ENCODE measurements at places on chromosomes 11 and 22.

GRCh38 chr22:48636746-48637145, 1190.9 kb downstream of the BRD1 start:
- no peak for DNase-seq

GRCh38 chr11:76244316-76244851, 38.1 kb upstream of the WNT11 start:
- no peak for DNase-seq

DNA sequence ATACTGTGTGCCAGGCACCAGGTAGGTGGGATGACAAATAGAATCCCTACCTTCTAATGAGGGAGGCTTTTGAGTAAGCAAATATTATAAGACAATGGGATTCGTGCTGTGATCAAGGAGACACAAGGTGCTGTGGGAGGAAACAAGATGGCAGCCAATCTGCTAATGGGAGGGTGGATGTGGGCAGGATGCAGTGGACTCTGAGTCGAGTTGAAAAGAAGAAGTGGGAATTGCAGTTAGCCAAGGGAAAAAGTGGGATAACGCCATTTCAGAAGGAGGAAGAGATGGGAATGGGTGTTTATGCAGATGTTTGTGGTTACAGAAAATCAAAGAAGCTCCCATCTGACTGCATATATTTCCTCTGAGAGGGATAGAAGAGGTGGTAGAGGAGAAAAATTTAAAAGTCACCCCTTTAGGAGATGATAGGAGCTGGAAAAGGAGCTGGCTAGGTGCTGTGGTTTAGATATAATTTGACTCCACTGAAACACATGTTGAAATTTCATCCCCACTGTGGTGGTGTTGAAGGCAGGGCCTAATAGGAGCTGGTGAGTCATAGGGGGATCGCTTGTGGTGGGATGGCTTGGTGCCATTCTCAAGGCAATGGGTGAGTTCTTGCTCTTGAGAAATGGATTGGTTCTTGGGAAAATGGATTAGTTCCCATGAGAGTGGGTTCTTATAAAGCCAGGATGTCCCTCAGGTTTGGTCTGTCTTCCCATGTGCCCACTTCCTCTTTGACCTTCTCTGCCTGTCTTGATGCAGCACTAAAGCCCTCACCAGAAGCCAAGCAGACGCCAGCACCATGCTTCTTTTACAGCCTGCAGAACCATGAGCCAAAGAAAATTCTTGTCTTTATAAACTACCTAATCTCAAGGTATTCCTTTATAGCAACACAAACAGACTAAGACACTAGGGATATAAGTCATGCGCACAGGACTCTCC, 30.0 kb upstream of the POU2AF1 start:
- DNase-seq: no peak

- no peak for DNase-seq
These were observed 26.7 kb upstream of the P2RY6 start for GRCh38 chr11:73245461-73245860.

DNA sequence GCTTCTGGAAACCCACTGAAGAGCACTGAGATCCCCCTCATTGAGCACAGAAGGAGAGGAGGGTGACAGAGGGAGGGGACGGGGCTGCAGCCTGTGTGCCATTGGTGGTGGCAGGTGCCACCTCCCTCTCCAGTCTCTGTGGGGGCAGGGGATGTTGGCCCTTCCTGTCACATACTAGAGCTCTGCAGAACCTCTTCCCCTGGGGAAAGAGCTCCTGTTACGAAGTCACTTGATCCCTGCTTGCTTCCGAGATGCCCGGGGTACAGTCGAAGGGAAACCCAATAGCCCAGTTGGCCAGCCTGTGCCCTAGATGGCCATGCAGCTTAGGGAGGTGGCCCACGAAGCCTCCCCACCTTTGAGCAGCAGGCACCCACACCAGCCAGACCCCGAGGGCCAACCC, 29.4 kb downstream of the DAGLA start:
- no peak for DNase-seq

GRCh38 chr11:96293598-96294021, 49.4 kb downstream of the MAML2 start:
- DNase-seq: no peak

GRCh38 chr11:8828046-8828445, 82.9 kb upstream of the AKIP1 start:
- no peak for DNase-seq

DNA sequence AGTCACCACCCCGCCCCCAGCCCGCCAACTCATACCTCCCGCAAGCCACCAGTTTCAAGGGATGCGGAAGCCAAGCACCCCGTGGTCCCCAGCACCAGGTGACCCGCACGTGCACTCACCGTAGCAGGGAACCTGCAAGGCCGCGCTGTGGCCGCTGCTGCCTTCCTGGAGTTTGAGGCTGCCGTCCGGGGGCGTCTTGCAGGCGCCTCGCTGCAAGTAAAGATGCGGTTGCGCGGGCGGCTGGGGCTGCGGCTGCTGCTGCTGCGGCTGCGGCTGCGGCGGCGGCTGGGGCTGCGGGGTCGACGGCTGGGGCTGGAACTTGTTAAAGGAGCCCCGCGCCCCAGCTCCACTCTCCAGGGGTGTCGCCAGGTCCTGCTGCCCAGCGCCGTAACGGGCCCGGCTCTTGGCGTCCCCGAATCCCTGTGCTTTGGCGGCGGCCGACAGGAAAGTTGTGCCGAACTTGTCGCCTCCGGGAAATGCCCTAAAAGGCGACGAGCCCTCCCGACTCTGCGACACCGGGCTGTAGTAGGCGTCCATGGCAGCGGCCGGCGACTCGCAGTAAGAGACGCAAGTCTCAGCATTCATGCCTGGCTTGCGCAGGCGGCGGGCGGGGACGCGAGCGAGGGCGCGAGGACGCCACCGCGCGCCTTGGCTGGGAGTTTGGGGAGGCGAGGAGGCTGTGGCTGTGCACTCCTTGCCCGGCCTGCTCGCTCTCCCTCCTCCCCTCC, at the start of gene ALX4:
Gene ALX4, minus strand, starts transcription at position 662 of the 728 bp plus-strand sequence. Its CDS starts 77 bp downstream, at position 585.
- no peak for DNase-seq

DNA sequence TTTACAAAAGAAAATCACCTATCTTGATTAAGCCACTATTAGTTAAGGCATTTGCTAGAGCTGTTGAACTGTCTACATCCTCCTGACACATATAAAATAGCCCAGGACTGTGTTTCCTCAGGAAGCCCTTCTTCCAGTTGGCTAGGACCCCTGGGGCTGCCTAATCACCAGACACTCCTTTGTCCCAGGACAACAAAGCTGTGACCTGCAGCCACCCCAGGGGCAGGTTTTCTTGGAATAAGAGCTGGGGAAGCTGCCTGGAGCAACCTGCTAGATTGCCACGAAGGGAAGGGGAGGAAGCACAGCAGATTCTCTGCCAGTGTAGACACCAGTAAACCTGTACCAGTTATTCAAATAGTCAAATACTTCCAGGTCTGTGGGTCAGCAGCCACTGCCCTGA, 17.6 kb downstream of the CHST1 start:
- DNase-seq: no peak

DNA sequence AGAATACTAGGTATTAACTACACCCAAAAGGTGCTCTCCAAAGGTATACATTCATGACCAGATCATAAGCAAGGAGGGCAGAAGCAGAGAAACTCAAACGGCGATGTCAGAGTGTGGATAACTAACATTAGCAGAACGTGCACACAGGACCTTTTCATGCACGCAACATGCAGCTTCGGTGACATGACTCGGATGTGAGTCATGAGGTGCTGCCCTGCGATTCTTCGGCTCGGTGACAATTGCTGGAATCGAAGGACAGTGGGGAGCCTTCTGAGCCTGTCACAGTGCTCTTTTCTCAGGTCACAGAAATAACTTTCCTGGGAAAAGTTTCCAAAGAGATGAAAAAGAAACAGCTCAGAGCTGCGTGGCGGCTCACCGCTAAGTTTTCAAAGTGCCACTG, 418.5 kb upstream of the SYN3 start:
- no peak for DNase-seq

GRCh38 chr11:45076761-45077160, 69.7 kb upstream of the PRDM11 start:
- DNase-seq: no peak

GRCh38 chr22:28896611-28897010, 13.2 kb downstream of the ZNRF3 start:
- DNase-seq: no peak

GRCh38 chr22:49638788-49639187, 188.9 kb downstream of the BRD1 start:
- no peak for DNase-seq

DNA sequence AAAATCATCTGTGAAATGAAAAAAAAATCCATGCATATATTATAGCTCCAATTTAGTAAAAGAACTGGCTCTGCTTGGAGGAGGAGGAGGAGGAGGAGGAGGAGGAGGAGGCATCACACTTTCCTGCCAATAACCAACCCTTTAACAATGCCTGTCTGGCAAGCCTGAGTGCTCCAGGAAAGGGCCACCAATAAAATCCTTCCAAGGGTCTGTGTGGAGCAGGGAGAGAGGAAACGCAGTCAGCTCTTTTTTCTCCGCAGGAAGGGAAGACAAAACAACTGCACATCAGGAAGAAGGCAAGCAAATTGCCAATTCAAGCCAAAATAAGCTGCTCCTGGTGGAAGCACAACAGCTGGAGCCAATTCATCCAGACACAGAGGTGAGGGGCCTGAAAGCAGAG, 139.0 kb downstream of the KCNC1 start:
- no peak for DNase-seq

- no peak for DNase-seq
These were observed 1448.3 kb downstream of the BRD1 start for GRCh38 chr22:48379371-48379770.

GRCh38 chr22:25021976-25022711, 69.6 kb downstream of the KIAA1671 start:
- no peak for DNase-seq

DNA sequence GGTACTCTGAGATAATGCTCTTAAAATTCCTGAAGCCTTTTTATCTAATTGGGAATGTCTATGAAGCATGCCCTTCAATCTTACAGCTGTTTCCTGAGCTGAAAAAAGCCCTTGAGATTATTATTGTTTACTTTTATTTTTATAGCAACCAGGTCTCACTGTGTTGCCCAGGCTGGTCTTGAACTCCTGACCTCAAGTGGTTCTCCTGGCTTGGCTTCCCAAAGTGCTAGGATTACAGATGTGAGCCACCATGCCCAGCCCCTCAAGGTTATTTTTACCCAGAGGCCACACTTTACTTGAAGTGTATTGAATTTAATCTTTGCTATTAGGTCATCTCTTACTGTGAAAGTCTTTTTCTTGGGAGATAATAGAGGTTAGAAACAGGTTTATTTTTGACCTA, 7.0 kb upstream of the SWAP70 start:
- DNase-seq: no peak

GRCh38 chr22:31977939-31978338, 33.6 kb downstream of the YWHAH start:
- no peak for DNase-seq

GRCh38 chr11:132058211-132058772, 687.9 kb downstream of the NTM start:
- no peak for DNase-seq

- no peak for DNase-seq
These were observed 2.0 kb downstream of the CREB3L1 start for GRCh38 chr11:46279126-46280099.

GRCh38 chr11:61482513-61482912, 26.0 kb upstream of the LRRC10B start:
- no peak for DNase-seq

- no peak for DNase-seq
These were observed 12.6 kb upstream of the EIF3M start for GRCh38 chr11:32571039-32571438.

- no peak for DNase-seq
These were observed 56.9 kb downstream of the PARVA start for GRCh38 chr11:12434325-12434654.

- DNase-seq: no peak
These were observed 80.7 kb downstream of the CABIN1 start for GRCh38 chr22:24091551-24092420.

DNA sequence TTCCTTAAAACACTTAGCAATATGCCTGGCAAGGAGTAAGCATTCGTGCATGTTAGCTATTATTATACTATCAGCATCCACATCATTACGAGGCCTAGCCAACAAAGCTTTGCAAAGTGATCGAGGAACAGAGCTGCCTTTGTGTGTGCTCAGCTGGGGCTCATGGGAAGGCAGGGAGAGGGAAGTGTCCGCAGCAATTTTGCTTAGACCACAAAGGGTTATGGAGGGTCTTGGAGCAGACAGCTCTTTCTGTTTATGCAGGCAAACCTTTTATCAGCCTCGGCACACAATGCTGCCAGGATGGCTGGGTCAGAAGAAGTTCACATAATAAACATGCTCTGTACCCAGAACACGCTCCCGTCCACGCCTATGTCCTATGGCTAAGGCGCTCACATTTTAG, 10.9 kb upstream of the DKK3 start:
- no peak for DNase-seq

- DNase-seq: no peak
These were observed 17.1 kb upstream of the EFCAB6 start for GRCh38 chr22:43828998-43829782.

DNA sequence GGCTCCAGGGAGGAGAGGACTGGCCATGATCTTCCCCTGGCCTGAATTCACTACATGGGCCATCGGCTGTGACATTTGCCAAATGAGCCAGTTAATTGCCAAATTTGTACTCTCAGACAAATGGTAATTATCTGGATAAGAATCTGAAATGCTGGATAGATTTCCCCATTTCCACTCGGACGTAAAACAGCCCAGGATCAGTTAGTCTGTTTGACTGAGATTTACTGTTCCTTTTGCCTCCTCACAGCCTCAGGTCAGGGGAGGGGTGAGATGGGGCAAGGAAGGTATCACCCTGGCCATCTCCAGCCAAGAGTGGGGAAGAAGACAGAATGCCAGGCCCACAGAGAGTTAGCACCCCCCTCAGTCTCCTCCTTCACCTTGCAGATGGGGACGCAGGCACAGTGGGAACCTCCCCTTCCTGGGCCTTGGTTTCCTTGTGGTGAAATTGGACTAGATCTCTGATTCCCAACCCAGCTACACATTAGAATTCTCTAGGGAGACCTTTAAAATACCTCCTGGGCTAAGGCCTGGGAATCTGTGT, 5.2 kb downstream of the TRIM29 start:
- DNase-seq: no peak

- DNase-seq: no peak
These were observed 5.0 kb downstream of the EED start for GRCh38 chr11:86249307-86250098.
